Forelimb muscle (tissue), 1 donor: ENCODE measurements at places on chromosomes 12 and 14.

DNA sequence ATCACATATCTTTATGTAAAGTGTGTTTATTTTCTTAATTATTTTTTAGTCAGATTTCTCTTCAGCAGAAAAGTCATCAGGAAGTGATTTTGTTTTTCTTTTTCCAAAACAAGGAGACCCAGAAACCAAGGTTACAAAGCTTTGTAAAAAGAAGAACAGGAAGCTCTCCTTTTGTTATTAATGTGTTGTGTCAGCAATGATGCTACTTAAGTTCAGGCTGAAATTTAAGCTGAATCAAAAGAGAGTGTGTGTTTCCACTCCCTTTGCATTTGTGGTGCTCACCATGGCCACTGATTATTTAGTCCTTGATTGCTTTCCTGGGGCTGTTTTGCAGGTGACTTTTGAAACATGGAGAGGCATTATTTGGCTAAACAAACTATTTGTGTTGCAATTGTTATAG, 155.3 kb upstream of the ATP2B1 start:
- no peak for DNase-seq

DNA sequence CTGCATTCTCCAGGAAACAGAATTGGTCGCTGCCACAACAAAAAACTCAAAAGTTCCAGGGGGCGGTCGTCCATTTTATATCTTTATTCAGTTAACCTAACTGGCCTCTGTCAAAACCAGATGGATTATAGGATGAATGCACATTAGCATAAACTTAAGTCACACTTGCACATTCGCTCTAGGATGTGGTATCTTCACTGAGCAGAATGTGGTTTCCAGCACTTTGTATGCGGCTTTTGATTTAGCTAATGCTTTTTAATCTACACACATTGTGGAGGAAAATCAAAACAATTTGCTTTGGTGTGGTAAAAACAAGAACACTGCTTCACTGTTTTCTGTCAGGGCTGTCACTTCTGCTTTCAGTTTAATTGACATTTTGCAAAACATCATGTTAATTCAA, 4.5 kb downstream of the TAS2R50 start:
- no peak for DNase-seq

GRCh38 chr14:99099051-99099787, 172.8 kb downstream of the BCL11B start:
- no peak for DNase-seq

DNA sequence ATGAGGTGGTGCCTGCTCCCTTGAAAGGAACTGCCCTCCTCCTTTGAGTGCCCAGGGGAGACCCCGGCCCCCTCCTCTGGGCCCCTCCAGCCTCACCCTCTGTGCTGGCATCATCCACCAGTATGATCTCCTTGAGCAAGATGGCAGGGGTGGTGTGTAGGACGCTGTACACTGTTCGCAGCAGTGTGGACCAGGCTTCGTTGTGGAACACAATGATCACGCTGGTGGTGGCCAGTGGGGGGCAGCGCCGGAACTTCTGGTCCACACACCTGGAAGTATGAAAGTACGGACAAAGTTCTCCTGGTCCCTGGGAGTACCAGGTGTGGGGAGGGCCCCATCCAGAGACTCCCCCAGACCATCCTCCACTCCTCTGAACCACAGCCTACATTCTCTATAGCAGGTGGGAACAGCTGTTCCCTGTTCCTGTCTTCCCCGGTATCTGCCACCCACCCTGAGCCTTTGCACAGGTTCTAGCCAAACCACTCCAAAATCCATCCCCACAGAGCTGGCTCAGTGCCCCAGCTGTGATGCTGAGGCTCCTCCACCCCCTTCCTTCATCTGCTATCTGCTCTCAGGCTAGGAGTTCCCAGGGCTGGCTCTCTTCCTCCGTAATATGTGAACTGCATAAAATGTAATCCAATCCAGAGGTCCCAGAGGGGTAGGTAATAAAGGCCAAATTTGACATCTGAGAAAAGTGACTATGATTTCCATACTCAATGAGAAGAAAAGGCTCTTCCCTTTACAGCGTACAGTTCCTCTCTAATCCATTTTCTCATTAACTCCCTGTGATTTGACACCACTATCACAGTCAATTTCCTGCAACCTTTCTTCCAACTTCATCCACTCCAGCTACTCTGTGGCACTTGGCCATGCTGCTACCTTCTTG, 13.9 kb downstream of the GALNT6 start:
- DNase-seq, result no peak

GRCh38 chr12:108000111-108000510, 129.0 kb upstream of the WSCD2 start:
- DNase-seq, result no peak

GRCh38 chr12:130339951-130340350, 2.3 kb downstream of the PIWIL1 start:
- no peak for DNase-seq

DNA sequence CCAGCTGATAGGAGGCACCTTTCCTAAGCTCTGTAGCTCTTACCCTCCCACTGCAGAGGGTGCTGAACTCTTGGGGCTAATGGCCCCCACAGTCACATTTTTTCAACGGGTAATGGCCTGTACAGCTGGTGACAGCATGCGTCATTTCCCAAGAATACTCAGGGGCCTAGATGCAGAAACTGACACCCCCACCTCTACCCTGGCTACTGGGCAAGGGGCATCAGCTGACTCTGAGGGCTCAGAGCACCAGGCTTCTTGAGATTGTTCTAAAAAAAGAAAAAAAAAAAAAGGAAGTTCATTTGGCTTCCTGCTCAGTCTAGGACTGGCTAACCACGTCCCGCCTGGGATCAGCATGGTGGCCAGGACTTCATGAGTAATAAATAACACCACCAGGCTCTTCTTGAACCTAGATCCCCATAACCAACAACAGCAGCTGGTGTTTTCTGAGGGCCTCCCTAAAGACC, 35.2 kb downstream of the ZFP36L1 start:
- no peak for DNase-seq

GRCh38 chr12:66852091-66852490, 173.2 kb upstream of the GRIP1 start:
- no peak for DNase-seq

DNA sequence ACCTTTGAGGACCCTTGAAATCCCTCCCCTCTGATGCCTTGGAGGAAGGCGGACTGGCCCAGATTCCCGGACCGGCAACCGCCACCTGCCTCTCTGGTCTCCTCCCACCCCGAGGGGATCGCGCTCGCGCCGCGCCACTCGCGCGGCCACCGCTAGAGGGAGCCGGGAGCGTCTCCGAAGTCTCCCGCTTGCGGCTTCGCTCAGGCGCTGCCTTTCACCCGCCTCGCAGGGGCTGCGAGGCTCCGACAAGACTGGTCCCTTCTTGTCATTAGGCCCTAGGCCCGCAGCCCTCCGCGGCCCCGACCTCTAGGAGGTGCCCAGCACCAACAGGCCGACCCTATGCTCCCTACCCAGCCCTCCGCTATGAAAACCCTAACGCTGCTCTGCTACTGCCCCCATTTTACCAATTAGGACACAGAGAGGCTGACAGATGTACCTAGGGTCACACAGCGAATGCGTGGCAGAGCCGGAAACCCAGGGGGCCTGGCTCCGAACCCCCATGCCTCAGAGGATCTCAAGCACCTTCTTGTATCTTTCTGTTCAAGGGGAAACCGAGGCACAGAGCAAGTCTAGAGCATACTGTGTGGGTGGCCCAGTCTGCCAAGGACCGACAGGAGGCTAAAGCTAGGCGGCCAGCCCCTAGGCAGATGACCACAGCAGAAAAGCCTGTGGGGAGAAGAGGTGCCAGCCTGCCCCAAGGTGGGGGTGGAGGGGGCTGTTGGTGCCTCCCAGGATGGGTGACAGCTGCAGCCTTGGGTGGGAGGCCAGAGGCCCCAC, 21.4 kb upstream of the VSX2 start:
- peak; percentile 17 for DNase-seq

- DNase-seq, result no peak
These were observed 111.6 kb upstream of the BTG1 start for GRCh38 chr12:92257261-92257660.

DNA sequence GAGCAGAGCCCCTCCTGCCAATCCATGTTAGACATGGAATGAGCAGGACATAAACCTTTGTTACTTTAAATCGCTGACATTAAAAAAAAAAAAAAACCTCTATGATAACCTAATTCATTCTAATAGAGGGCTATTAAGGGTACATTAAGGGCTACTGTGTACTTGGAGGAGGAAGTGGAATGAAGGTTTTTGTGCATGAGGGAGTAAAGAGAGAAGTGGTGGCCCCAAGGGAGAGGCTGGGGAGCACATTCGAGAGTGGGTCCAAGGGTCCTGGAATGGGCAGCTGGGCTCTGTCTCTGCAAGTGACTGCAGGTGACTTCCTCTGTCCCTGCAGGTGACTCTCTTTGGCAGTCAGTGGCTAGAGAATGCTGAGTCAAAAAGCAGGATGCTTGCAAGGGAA, 32.1 kb upstream of the PTGDR start:
- no peak for DNase-seq

GRCh38 chr12:49055978-49056754, 4.4 kb downstream of the KMT2D start:
- no peak for DNase-seq

GRCh38 chr14:75217508-75218206, 41.2 kb upstream of the TMED10 start:
- DNase-seq, result no peak

- DNase-seq, result no peak
These were observed 72.8 kb downstream of the ANKS1B start for GRCh38 chr12:99911967-99912366.

- DNase-seq, result no peak
These were observed 704.2 kb upstream of the TBX3 start for GRCh38 chr12:115388139-115388538.

DNA sequence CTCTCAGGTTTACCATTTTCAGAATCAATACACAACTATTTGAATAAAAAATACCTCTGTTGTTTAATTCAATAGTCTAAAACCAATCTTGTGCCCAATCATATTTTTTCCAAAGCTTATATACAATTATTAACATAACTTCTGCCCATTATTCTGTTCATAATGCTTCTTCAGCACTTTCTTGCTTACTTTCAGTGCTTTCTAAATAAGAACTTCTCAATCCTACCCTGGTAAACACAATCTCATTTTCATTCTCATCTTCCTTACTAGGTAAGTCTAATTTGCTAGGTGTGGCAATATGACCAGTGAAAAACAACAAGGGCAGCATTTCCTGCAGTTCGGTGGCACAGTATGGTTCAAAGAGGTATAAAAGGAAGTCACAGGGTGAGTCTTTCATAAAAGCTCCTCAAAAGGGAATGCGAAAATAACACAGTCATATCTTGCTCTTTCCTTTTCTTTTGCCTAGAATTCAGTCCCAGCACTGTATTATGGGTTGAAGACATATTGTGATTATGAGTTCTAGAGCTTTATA, 103.5 kb downstream of the FOXG1 start:
- no peak for DNase-seq

GRCh38 chr12:27971121-27971489, 1.4 kb downstream of the PTHLH start:
- DNase-seq, result no peak

DNA sequence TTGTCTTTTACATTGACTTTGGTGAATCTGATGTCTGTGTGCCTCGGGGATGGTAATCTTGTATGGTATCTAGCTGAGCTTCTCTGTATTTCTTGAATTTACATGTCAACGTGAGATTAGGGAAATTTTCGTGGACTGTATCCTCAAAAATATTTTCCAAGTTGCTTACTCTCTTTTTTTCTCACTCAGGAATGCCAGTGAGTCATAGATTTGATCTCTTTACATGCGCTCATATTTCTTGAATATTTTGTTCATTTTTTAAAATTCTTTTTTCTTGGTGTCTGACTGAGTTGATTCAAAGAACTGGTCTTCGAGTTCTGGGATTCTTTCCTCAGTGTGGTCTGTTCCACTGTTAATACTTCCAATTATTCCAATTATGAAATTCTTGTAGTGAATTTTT, 207.7 kb downstream of the RAD51B start:
- DNase-seq, result no peak

GRCh38 chr14:67457782-67458181, 30.7 kb downstream of the TMEM229B start:
- DNase-seq, result no peak

DNA sequence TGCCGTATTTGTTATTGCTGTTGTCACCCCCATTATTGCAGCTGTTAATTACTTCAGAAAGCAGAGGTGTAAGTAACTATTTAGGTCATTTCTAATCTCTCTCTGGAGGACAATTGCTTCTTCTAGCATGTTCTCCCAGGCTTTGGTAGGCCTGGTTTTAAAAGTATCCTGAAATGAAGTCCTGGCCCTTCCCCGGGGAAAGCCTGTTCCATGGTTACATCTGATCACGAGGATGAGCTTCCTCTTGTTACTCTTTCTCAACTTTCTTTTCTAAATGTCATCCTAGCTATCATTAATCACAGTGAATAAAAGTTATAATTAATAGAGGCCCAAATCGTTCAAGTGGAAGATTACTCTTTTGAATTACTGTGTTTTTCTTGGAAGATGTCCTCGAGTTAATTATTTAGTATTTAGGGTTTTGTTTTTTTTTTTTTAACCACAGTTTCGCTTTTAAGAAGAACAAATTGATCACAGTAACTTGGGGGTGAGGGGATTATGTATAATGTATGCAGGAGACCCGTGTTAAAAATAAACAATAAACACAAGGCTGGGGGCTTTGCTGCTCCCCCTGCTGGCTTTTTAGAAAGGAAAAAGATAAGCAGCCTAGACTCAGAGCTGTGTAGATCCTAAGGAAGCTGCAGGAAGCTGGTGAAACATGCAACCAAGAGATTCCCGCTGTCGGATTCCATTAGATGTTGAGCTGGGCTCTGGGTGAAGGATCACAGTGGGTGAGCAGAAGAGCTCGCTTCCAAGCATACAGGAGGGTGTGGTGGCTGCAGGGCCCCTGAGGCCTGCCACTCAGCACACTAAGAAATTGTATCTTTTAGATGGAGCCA, 420.1 kb downstream of the FUT8 start:
- DNase-seq, result no peak

- DNase-seq, result no peak
These were observed 136.0 kb downstream of the CRADD start for GRCh38 chr12:93813186-93813585.

- no peak for DNase-seq
These were observed 1002.6 kb downstream of the GALC start for GRCh38 chr14:86990396-86990795.

DNA sequence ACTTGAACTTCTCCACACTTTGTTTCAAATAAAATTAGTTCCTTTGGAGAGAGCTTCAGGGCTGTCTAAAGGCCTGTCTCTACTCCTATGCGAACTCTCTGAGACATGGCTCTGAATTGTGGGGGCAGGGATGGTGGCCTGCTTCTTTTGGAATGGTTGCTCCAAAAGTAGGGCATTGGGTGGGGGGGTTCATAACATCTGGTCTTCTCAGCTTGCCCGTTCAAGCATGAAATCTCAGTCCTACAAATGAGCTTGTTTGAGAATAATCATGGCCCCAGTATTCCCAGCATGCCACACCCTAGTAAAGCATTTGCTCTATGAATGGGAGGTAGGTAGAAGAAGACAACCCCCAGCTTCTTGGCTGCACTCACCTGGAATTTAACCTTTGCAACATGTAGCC, 6.7 kb downstream of the GPR135 start:
- no peak for DNase-seq

DNA sequence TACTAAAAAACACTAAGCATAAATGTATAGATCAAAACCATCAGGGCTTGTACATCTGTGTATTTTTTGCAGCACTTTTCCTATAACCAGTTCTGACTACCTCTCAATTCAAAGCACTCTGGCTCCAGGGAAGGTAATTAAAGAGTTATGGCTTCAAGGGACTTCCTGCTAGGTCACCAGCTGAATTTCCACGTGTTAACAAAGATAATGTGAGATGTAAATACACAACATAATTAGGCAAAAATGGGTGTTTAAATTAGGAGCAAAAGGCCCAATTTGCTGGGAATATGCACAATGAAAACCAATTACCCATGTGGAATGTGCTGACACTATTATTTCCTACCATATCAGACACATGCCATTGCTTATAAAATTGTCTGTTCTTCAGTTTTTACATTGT, 513.4 kb upstream of the FLRT2 start:
- no peak for DNase-seq
